BJ (cell line): ENCODE measurements at places on chromosomes 7 and 10.
A peak's percentile ranks its signal among the peaks of the same experiment; 100 is the strongest.

- DNase-seq: no peak
Observed at GRCh38 chr7:128853799-128854198, 8.9 kb upstream of the ATP6V1F start.

GRCh38 chr7:115802415-115802814, 228.1 kb downstream of the TFEC start:
- no peak for DNase-seq

- no peak for DNase-seq
Observed at GRCh38 chr10:131897297-131897899, 3.4 kb upstream of the PPP2R2D start.

GRCh38 chr7:133851411-133851810, 275.7 kb upstream of the LRGUK start:
- no peak for DNase-seq

GRCh38 chr7:153476166-153476565, 576.0 kb upstream of the DPP6 start:
- no peak for DNase-seq

DNA sequence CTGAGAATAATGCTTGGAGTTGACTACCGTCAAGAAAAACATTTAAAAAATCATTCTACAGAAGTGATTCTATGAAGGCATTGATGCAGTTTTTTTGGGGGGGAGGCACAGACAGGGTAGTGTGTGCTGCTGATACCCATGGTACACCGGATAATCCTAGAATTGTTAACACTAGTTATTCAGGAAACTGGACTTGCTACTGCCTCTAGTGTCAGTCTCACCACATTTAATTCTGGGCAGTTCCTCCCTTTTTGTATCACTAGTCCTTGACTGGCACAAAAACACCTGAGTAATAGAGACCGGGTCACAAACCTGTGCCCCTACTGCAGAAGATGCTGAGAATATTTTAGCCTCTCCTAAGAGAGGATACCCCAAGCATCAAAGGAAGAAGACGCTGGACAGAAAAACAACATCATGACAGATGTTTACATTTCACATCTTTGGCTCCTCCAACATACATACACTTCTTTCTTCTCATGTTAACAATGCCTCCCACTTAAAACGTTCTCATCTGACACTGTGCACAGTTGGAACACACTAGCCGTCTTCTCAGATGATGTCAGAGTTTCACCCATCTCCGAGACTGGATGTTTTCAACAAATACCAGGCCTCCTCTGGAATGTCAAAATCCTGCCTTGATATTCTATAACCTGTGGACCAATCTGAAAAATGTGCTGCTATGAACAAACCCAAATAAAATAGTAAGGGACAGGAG, 13.1 kb upstream of the TCAF1 start:
- no peak for DNase-seq

- no peak for DNase-seq
Observed at GRCh38 chr10:45646384-45647050, 26.1 kb downstream of the ZFAND4 start.

DNA sequence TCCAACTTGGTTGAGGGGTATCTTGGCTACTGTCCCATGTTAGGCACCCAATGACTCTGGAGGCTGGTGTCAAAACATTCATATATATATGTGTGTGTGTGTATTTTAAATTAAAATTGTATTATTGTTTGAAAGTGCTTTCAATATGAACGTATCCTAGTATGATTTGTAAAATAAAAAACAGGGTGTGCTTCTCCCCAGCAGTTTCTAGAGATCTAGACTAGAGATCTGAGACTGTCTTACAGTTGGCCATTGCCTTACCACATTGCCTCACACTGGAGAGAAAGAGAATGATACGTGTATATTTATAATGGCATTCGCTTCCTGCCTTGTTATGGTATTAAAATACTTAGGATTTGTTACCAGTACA, 1.2 kb downstream of the BAG3 start:
- DNase-seq: peak; percentile 35

DNA sequence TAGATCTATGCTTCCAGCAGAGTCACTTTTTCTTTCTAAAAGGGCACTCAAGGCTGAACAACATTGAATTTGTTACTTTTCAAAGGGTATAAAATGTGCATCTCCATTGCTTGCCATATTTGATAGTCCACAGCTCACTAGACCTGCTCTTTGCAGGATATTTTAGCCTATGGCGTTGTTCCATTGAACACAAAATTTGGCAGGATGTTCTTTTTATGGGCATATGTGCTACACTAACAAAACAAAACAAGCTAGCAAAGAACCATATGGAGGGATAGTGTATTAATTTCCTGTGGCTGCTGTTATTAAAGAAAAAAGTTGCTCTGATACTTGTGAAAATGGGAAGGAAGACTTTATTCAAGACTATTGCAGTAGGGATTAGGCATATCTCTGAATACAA, 828.7 kb downstream of the TYW1 start:
- DNase-seq: no peak

GRCh38 chr7:66558201-66558641, 70.5 kb upstream of the KCTD7 start:
- DNase-seq: no peak

DNA sequence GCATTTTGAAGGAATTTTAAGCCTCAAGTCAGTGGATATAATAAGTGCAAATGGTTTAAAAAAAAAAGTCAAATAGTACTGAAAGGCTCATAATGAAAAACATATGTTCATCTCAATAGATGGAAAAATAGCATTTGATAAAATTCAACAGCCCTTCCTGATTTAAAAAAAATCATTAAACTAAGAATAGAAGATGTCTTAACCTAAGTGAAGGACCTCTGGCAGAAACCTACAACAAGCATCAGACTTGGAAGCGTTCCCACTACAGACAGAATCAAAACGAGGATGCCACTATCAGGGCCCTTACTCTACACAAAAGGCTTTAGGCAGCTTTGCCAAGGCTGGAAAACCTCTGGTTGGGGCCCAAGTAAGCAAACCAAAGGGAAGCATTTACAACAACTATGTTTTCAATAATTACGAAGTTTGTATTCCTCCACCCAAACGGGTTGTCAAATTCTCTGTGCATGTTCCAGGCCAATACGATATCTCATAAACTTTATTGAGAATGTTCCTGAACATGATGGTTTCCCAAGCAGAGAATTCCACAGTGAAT, 45.1 kb downstream of the CYTH3 start:
- DNase-seq: peak; percentile 61

DNA sequence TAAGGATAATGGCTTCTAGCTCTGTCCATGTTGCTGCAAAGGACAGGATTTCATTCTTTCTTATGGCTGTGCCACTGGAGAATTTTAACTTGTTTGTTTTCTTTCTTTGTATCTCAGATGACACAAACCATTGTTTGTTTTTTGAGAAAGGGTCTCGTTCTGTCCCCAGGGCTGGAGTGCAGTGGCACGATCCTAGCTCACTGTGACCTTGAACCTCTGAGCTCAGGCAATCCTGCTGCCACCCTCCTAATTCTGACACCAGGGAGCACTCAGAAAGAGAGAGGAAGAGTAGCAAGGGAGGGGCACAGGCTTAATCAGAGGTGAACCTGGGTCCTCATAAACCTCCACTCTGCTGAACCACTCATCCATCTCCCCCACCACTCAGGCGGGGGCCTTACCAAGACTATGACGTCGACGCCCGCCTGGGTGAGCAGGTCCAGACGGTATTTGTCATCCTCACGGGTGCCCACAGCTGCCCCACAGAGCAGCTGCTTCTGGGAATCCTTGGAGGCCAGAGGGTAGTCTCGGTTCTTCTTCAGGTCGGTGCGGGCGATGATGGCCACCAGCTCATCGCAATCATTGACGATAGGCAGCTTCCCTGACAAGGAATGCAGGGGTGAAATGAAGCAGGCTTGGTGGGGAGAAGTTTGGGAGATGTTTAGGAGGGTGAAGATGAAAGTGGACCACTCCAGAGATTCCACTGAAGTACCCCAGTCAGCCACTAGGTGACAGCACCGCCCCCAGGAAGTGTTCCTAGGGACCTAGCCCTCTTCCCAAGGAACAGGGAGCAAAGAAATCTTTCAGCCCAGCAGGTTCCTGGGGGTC, 11.6 kb downstream of the IMPDH1 start:
- DNase-seq: no peak

DNA sequence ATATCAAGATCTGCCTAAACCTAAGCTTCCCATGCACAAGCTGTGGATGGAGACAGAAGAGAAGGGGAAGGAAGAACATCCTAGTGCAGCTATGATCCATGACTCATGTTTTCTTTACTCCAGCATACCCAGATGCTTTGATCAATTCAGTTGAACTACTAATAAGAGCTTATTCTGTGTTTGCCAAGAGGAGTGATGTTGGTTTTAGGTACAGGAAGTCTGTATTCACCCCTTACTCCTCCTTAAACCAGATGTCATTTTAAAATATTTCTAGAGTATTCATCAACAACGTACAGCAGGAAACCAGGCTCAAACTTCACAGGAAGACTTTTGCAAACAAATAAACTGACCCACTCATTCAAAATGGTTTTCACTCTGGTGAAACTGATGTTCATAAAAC, 29.2 kb downstream of the PANK1 start:
- no peak for DNase-seq

DNA sequence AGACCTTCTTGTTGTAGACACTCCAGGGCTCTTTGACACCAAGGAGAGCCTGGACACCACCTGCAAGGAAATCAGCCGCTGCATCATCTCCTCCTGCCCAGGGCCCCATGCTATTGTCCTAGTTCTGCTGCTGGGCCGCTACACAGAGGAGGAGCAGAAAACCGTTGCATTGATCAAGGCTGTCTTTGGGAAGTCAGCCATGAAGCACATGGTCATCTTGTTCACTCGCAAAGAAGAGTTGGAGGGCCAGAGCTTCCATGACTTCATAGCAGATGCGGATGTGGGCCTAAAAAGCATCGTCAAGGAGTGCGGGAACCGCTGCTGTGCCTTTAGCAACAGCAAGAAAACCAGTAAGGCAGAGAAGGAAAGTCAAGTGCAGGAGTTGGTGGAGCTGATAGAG, 5.5 kb downstream of the GIMAP7 start:
- DNase-seq: no peak

GRCh38 chr10:34320265-34320664, 494.8 kb downstream of the PARD3 start:
- no peak for DNase-seq

- DNase-seq: no peak
Observed at GRCh38 chr10:110501142-110501937, 3.6 kb downstream of the DUSP5 start.
